ENCODE measurements at places on chromosomes 6 and 20.

GRCh38 chr6:53894091-53894490, 99.3 kb downstream of the LRRC1 start:
- DNase-seq, result peak; percentile 46

DNA sequence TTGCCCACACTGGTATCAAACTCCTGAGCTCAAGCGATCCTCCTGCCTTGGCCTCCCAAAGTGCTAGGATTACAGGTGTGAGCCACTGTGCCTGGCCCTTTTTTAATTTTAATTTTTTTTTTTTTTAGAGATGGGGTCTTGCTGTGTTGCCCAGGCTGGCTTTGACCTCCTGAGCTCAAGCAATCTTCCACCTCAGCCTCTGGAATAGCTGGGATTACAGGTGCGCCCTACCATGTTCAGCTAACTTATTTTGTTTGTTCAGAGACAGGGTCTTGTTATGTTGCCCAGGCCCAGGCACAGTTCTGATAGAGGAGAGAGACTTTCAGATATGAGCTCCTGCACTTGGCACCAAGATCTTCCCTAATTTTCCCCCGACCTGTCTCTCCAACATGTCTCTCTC, 8.1 kb downstream of the PSORS1C2 start:
- DNase-seq, result no peak

GRCh38 chr6:163501026-163501425, 86.5 kb downstream of the QKI start:
- no peak for DNase-seq

DNA sequence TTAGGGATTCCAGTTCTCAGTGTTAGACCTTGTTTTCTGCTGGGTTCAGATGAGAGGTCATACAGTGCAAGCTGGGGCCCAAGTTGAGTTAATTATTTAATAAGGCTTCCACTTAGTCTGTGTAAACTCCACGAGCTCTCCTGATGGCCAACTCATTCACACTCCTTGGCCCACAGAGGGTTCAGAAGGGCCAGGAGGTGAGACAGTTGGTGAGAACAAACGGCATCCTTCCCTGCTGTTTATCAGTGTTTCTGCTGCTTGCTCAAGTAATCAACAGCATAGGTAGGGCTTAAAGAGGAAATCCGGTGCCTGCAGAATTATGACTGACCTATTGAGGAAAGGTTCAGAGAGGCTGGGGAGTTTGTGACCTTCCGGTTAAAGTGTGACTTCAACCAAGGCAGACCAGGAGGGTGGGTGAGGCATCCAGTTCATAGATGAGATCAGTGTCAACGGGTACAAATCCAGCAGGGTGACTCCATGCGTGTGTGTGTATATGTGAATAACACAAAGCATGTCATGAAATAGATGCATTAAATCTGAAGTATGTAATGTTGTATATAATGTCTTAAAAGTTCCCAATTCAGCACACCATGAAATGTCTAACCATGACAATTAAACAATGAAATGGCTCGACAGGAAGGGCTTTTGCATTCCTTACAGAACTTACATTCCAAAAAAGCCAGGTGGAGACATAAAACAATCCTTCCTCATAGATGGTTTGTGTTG, 37.4 kb upstream of the BCAS1 start:
- DNase-seq, result no peak

- peak; percentile 87 for DNase-seq
These were observed at the start of gene IRAK1BP1 for GRCh38 chr6:78867370-78868040. IRAK1BP1 (plus strand) TSS chr6:78867551; CDS start chr6:78867577, 26 bp downstream.

- no peak for DNase-seq
These were observed 279.2 kb downstream of the SOX4 start for GRCh38 chr6:21872749-21873148.

DNA sequence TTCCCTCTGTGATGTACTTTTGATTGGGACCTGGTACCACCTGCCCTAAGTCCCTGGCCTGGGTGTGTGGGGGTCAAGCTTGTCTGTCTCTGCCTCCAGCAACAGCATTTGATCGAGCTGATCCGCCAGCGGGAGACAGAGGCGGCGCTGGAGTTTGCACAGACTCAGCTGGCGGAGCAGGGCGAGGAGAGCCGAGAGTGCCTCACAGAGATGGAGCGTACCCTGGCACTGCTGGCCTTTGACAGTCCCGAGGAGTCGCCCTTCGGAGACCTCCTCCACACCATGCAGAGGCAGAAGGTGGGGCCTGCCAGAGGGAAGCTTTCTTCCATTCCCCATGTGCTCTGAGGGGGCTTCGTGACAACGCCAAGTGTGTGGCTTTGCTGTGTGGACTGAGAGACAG, 5.4 kb downstream of the GID8 start:
- no peak for DNase-seq

DNA sequence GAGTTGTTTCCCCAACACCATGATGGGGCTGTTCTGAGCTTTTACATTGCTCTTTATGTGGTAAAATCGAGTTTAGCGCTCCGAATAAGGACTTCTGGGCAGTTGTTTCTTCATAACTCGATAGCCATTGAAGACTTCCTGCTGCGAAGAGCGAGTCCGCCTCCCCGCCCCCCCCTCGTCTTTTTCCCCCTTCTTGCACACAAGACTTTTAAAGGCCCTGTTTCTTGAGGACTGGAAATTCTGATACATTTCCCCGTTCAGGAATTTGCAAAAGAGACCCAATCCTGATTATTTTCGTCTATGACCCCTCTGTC, 1.5 kb upstream of the CITED2 start:
- DNase-seq, result peak; percentile 68

DNA sequence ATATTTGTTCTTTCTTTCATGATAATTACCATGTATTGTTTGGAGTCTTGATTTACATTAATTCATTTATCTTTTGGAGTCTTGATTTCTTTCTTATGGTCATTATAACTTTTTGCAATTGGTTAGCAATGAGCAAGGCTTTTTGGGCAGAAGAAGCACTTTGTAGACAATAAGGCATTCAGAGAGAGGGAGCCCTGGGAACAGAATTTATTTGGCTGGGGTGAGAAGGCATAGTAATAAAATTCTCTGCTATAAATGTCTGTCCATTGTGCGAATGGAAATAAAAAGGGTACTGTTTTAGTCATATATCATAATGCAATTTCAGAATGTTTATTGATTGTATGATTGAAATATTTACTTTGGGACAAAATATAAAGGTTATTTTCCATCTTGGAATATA, 147.0 kb downstream of the SLC35F1 start:
- no peak for DNase-seq

- DNase-seq, result no peak
These were observed 1.8 kb upstream of the SIM1 start for GRCh38 chr6:100466410-100467128.

DNA sequence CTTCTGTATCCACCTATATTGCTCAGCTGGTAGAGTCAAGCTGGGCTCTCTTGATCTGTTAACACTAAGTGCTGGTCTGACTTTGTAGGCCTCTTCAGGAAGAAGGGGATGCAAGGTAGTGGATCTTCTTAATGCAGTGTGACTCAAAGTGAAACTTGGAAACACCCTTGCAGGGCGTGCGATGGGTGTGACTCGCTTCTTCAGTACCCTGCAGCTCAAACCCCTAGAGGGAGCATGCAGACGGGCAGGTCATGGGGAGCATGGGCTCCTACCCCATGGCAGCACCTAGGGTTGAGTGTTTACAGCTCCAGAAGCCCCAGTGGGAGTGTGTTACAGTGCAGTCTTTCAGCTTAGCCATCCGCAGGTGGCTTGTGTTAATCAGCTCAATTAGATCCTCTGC, 757 bp upstream of the SAMD3 start:
- DNase-seq, result peak; percentile 5

DNA sequence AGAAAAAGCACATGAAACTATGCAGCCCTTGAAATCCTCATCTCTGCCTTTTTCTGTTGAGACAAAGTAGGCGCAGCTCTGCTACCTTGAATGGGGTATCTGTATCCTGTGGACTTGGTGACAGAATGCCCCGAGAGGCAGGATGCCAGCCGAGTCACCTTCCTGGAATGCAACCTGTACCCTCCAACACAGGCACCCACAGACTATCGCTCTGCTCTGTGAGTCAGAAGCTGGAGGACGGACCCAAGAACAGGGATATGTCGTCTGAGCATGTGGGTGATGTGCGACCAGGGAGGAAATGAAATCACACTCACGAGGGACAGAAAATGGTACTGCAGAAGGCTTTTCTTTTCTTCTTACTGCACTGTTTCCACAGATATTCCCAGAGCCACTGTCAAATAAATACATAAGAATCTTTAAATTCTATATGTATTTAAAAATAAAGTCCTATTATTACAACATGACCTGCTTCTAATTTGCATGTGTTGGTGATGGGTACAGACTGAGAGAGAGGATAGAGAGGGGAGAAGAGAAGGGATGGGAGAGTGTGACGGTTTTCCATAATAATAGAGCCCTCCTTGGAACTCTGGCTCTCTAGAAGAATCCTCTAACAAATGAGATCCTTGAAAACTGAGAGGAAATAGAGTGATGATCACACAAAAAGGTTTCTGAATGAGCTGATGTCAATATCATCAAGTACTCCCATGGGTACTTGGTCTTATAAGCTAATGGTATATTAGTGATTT, 308.1 kb downstream of the FOXC1 start:
- DNase-seq, result peak; percentile 89

DNA sequence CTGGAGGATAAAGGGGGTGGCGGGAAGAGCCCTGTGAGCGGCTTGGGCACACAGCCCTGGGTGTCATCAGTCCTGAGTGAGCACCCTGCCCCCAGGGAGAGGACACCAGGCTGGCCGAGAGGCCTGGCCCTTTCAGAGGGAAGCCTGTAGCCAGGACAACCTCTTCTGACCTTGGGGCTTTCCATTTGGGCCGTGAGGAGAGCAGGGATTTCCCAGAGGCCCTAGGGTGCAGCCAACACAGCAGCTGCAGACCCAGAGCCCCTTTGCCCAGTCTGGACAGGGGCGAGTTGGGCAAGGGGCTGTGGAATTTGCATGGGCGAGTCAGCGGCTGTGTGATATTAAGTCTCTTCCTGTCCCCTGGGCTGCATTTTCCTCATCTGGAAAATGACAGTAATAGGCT, 6.3 kb downstream of the MAP1LC3A start:
- DNase-seq, result no peak

- DNase-seq, result peak; percentile 68
These were observed 155.5 kb upstream of the RNF24 start for GRCh38 chr20:4170621-4171537.

- no peak for DNase-seq
These were observed 37.9 kb downstream of the SIM1 start for GRCh38 chr6:100426744-100427338.

GRCh38 chr6:63675138-63675537, 39.5 kb downstream of the PHF3 start:
- no peak for DNase-seq

DNA sequence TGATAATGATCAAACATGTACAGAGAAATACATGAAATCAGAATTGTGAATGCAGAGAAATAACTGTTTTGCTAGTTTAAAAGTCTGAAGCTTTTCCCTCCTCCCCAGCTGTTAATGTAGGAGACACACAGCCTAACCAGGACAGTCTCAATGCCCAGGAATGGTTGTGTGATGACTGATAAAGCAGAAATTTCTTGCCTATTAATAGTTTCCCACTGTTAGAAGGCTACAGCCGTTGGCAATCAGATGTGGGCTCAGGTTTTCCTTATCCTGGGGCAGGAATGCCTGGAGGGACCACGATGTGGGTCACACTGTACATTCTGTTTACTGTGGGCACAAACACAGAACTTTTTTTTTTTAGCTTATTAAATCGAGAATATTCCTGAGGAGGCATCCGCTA, 1.9 kb downstream of the PPP1R3D start:
- peak; percentile 15 for DNase-seq
